ENCODE measurements at places on chromosomes 4 and X.

- DNase-seq = peak; percentile 75
These were observed 3.5 kb downstream of the TMSB4X start for GRCh38 chrX:12978205-12979025.

DNA sequence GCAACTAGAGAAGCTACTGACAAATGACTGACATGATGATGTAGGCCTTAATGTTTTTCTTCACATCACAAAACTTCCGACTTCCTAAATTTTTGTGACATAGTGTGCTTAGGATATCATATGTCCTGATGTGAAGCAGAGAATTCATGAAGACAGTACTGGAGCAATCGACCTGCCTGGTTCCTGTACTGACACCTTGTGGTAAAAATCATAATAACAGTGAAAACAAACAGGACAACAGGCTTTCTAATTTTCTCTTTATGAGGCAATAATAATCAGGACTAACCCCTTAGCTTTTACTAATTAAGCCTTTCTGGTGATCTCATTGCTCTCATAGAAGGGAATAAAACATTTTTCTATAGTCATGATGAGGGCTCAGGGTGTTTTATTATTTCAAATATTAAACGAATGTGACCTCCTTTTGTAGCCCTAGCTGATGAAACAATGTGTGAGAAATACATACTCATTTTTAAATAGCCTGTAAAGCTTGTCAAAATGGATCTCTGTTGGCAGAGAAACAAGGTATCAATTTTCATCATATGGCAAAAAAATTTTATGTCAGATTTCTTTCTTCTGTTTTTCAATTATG lies 158.4 kb downstream of the TENT5D start:
- no peak for DNase-seq

GRCh38 chr4:77264826-77265225 lies 107.8 kb downstream of the CCNG2 start:
- DNase-seq = no peak

- no peak for DNase-seq
These were observed 743 bp upstream of the NRK start for GRCh38 chrX:105821471-105822121.

DNA sequence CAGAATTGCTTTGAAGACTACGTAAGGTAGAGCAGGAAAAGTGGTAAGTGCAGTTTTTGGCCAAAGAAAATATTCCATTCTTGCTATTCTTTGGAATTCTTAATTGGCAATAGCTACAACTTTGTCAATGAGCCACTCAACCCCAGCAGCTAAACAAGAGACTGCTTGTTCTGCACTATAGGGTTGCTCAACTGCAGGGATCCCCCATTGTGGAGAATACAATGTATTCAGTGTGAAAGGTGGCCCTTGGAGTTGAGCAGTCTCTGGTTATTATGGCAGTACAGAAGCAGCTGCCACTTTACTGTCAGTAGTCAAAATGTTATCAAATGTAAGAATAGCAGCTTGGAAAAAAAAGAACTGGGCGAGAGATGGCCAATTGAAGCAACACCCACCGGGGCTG lies 808.7 kb downstream of the CENPC start:
- DNase-seq = no peak
